Transverse colon (tissue), 4 donors: ENCODE measurements at places on chromosomes 3 and 15. TPM values are rescaled to one million over a fixed set of nuclear protein-coding genes. Genes with fewer than 3 reads are reported as not detected.
A peak's percentile ranks its signal among the peaks of the same experiment; 100 is the strongest.

DNA sequence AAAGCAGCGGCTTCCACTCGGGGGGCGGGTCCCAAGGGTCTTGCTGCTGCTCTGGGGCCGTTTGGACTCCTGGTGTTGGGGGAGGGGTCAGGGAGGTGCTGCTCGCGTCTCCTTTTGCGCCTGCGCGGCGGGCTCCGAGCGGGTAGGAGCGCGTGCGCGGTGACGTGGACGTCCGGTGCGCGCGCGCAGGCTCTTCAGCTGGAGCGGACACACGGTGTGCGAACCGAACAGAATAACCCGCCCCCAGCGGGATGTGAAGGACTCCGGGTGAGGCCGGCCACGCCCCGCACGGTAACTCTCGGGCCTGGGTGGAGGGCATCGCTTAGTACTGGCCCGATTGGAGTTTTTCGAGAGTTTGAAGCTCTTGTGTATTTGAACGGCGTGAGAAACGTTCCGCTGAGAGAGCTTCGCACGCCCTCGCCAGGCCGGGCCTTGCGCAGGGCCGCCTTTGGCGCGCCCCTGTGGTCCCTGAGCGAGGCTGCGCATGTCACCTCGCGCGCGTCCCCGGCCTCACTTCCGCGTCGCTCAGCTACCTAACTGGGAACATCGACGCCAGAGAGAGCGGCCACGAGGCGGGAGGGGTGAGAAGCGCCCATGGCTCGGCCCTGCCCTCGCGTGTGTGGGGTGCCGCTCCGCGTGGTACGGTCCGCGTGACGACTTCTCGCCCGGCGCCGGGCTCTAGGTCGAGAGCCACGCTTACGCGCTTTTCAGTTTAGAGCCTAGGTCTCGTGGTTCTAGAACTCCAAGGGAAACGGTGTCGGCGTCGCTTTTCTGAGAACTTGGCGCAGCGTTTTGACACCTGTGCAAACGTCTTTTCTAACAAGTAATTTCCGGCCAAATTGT lies at the start of gene MGA:
Gene MGA, plus strand, starts transcription at position 171 of the 843 bp plus-strand sequence.
- peak within 1 kb of the TSS; percentile 84 for H3K27ac ChIP-seq
- peaks cover 29% of the 10 kb centered on the region for H3K4me1 ChIP-seq
- peak; percentile 94 for DNase-seq
- peak within 1 kb of the TSS; percentile 55 for H3K4me3 ChIP-seq
- H3K36me3 ChIP-seq = no peaks in the 10 kb centered on the region

DNA sequence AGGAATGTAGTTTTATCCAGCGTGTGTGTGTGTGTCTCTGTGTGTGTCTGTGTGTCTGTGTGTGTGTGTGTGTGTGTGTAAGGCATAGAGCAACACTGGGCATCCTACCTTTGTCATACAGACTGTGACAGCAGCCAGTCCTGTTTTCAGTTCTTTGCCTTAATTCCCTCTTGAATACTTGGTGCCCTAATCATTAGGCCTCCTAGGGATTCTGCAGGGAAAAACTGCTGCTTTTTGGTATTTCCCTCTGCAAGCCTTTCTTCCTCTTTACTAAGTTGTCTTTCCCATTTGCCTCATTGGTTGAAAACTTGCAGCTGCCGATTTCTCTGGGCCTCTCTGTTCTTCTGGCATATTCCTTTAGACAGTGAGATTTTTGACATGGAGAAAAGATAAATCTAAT lies 9.2 kb downstream of the SLC25A36 start:
- peaks cover 64% of the 10 kb centered on the region for H3K4me1 ChIP-seq
- H3K36me3 ChIP-seq = no peaks in the 10 kb centered on the region
- H3K4me3 ChIP-seq = no peak overlapping the region
- H3K27me3 ChIP-seq = no peaks in the 10 kb centered on the region

- no peaks in the 10 kb centered on the region for H3K4me1 ChIP-seq
- no peak for DNase-seq
- H3K36me3 ChIP-seq = no peaks in the 10 kb centered on the region
- H3K27ac ChIP-seq = no peak overlapping the region
These were observed 14.1 kb downstream of the SIDT1 start for GRCh38 chr3:113546414-113546893.

GRCh38 chr3:54849360-54849759 lies 78.5 kb downstream of the LRTM1 start:
- H3K4me1 ChIP-seq = peaks cover 9% of the 10 kb centered on the region
- no peak overlapping the region for H3K27ac ChIP-seq
- H3K4me3 ChIP-seq = no peak overlapping the region
- H3K36me3 ChIP-seq = no peaks in the 10 kb centered on the region

DNA sequence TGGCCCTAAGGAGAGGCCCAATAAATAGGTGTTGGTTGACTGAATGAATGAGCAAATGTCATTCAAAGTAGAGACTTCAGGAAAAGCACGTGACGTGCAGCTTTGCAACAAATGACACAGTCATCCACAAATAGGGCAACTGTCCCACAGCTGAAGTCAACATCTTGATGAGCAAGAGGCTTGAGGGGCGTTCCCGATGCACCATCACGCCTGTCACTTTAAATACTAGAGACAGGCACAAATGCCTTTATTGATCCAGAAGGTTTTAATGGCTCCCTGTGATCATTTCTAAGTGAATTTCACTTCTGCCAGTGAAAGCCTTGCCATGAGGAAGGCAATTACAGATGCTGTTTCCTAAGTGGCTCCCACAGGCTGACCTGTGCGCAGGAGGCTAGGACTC lies 43.6 kb downstream of the ABTB1 start:
- DNase-seq = no peak
- H3K27ac ChIP-seq = no peak overlapping the region
- H3K4me3 ChIP-seq = no peak overlapping the region
- no peaks in the 10 kb centered on the region for H3K4me1 ChIP-seq
- H3K36me3 ChIP-seq = no peaks in the 10 kb centered on the region

- no peaks in the 10 kb centered on the region for H3K36me3 ChIP-seq
- no peak for DNase-seq
- H3K27me3 ChIP-seq = no peaks in the 10 kb centered on the region
- no peaks in the 10 kb centered on the region for H3K4me1 ChIP-seq
These were observed 28.2 kb upstream of the DET1 start for GRCh38 chr15:88574655-88575054.

DNA sequence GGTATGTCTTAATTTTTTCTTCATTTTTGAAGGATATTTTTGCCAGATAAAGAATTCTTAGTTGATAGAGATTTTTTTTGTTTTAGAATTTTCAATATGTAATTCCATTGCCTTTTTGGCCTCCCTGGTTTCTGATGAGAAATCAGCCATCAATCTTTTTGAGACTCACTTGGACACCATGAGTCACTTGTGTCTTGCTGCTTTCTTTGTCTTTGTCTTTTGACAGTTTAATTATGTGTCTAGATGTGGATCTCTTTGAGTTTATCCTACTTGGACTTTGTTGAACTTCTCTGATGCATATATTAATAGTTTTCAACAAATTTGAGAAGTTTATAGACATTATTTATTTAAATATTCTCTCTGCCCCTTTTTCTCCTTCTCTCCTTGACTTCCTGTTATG lies 34.7 kb upstream of the AQP9 start:
- no peaks in the 10 kb centered on the region for H3K4me1 ChIP-seq
- H3K27ac ChIP-seq = no peak overlapping the region
- peaks cover 17% of the 10 kb centered on the region for H3K27me3 ChIP-seq
- no peaks in the 10 kb centered on the region for H3K36me3 ChIP-seq
- H3K4me3 ChIP-seq = no peak overlapping the region

DNA sequence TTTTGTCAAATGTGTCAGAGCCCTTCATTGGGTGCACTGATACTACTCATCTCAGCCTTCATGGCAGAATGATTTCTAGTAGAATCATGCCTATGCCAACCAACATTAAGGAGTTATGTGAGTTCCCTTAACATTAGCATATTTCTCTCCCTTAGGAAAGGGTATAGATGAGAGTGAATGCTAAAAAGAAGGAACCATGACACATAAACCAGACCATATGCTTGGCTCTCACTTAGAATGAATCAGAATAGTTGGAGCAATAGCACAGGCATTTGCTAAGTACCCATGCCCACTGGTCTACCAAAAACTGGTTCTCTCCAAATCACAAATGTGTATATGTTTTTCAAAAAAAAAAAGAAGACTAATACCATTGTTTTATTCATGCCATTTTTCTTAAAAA lies 51.1 kb downstream of the STRIT1 start:
- no peak overlapping the region for H3K4me3 ChIP-seq
- no peak for DNase-seq
- no peak overlapping the region for H3K27ac ChIP-seq
- no peaks in the 10 kb centered on the region for H3K27me3 ChIP-seq
- no peaks in the 10 kb centered on the region for H3K4me1 ChIP-seq
- H3K36me3 ChIP-seq = no peaks in the 10 kb centered on the region

DNA sequence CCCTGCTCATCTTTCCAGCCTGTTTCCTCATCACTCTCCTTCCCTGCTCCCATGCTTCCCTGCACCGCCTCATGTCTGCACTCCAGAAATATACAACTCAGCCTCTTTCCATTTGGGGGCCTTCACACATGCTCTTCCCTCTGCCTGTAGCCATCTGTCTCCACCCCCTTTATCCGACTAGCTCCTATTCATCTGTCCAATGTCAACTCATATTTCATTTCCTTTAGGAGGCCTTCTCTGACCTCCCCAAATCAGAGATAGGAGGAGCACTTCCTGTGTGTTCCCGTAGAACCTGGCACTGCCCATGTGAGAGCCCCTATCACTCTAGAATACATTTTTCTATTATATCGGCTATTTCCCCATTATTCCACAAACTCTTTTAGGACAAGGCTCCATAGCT lies 10.6 kb downstream of the ATP8B4 start:
- DNase-seq = no peak
- no peaks in the 10 kb centered on the region for H3K36me3 ChIP-seq
- H3K27me3 ChIP-seq = no peaks in the 10 kb centered on the region
- no peak overlapping the region for H3K4me3 ChIP-seq
- H3K27ac ChIP-seq = peak overlapping the region; percentile 24
- H3K4me1 ChIP-seq = no peaks in the 10 kb centered on the region

DNA sequence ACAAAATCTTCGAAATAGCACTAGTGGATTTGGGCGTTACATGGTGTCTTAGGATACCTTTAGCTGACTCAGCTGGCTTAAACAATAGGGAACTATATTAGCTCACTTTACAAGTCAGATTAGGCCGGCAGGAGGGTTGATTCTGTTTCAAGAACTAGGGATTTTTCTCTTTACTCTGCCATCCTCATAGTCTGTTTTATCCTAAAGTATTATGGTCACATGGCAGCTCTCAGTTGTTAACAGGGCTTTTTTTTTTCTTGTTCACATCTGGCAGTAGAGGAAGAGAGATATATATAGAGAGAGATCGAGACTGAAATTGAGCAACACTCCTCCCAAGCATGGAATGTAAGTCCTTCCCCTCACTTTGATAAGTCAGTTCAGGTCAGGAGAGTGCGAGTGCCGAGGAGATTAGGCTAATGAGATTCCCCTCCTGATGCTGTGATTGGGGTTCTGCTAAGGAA lies 32.9 kb downstream of the CHP1 start:
- H3K4me3 ChIP-seq = no peak overlapping the region
- H3K27ac ChIP-seq = no peak overlapping the region
- peaks cover 32% of the 10 kb centered on the region for H3K36me3 ChIP-seq
- DNase-seq = no peak

DNA sequence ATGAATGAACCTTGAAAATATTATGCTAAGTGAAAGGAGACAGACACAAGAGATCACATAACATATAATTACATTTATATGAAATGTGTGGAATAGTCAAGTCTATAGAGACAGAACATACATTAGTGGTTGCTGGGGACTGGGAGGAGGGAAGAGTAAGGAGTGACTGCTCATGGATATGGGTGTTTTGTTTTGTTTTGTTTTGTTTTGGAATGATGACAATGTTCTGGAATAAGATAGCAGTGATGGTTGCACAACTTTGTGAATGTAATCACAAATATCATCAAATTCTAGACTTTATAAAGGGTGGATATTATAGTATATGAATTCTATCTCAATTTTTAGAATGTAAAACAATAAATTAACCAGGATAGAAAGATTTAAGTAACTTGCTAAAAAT lies 57.4 kb upstream of the PHLDB2 start:
- no peaks in the 10 kb centered on the region for H3K36me3 ChIP-seq
- H3K27ac ChIP-seq = peak overlapping the region; percentile 82
- peaks cover 24% of the 10 kb centered on the region for H3K4me1 ChIP-seq
- no peaks in the 10 kb centered on the region for H3K27me3 ChIP-seq
- H3K4me3 ChIP-seq = no peak overlapping the region

DNA sequence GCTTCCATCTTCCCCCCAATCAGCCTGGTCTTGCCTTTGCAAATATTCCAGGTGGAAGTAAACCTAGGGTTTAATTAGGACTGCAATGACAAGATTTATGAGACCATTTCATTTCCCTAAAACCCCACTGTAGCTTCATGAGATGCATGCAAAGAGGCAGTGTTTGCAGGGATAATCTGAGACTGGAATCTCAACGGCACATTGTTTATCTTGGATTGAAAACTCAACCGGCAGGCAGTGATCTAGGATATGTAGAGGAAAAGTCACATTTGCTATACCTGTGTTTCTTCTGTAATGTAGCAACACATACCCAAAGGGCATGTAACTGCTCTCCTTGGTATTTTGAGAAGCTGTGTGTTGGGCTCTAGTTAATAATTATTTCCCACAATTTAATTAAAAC lies 18.7 kb upstream of the CLSTN2 start:
- H3K36me3 ChIP-seq = no peaks in the 10 kb centered on the region
- DNase-seq = no peak
- no peaks in the 10 kb centered on the region for H3K27me3 ChIP-seq
- H3K27ac ChIP-seq = no peak overlapping the region

DNA sequence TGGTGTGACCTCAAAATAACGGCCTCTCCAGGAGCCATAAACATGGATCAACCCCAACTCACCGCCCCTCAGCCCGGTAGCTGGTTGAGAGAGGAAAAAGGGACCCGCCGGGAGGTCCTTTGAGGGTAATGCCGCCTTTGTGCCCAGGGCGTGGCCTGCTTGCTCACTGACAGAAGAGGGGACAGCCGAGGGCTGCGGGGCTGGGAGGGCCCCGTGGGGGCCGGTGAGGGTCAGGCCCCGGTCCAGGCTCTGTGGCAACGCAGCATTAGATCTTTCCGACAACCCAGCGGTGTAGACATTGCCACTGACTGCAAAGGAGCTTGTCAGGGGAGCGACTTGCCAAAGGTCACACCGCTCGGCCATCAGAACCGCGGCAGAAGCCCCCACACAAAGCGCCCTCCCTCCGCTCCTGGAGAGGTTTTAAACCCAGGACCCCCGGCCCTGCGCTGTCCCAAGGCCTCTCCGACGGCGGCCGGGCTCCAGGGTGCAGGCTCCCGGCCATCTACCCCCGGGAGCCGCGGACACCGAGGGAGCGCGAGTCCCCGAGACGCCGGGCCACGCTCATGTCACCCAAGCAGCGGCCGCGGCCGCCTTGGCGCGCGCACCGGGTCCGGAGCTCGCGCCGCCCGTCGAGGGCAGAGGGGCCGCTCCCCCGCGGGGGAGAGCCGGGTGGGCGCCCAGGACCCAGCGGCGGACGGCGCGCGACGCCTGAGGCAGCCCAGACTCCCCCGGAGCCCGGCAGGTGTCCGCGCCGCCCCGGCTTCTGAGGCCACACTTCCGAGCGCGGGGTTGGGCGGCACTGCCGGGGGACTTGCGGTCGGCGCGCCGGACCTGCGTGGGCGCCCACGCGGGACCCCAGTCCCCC lies 975 bp downstream of the PCSK6 start:
- H3K36me3 ChIP-seq = no peaks in the 10 kb centered on the region
- peaks cover 16% of the 10 kb centered on the region for H3K27me3 ChIP-seq
- DNase-seq = no peak

GRCh38 chr3:32113566-32113965 lies 7.1 kb downstream of the GPD1L start:
- H3K27me3 ChIP-seq = no peaks in the 10 kb centered on the region
- no peak for DNase-seq
- peaks cover 20% of the 10 kb centered on the region for H3K4me1 ChIP-seq

- no peaks in the 10 kb centered on the region for H3K36me3 ChIP-seq
- DNase-seq = peak; percentile 12
- H3K27ac ChIP-seq = peak overlapping the region; percentile 96
- H3K4me1 ChIP-seq = peaks cover 31% of the 10 kb centered on the region
- H3K27me3 ChIP-seq = no peaks in the 10 kb centered on the region
- H3K4me3 ChIP-seq = peak overlapping the region; percentile 41
These were observed 999 bp downstream of the ZNF280D start for GRCh38 chr15:56732135-56732885.

The BFSP2 gene
- not detected for total RNA-seq

The PIAS1 gene
- 55.1 TPM for total RNA-seq

The CATSPER2 gene
- 58.1 TPM for total RNA-seq

The ZNF501 gene
- total RNA-seq = 1.1 TPM
